ENCODE measurements at places on chromosomes 16 and 17.

DNA sequence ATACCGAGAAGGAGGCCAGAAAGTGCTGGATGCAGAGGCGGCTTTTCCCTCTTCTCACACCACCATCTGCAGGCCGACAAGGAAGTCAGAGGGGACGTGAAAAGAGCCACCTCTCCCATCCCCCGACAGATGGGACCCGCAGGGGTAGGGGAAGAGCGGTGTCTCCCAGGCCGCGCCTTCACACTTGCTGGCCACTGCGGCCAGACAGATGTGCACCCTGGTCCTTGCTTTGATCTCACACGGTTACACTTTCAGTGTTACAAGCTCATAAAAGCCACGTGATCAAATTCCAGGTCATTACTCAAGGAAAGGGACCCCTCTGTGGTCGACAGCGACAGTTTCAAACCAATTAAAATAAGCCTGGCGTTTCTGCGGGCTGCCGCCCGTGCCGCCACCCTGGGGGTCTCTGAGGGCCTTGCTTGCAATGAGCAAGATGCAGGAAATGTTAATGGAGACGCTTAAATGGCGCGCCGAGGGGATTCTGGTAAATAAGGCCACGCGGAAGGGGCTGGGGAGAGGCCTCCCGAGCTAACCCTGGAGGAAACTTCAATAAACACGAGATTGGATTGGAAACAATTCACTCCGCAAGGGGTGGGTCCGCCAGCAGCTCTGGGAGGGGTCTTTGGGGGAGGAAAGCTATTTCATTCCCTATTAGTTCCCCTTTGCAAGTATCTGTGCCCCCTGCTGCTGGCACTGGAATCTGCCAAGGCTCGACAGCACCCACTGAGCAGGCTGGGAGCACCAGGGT is 240.9 kb downstream of the ENGASE start:
- DNase-seq: no peak

GRCh38 chr17:34665150-34665806 is 85.9 kb downstream of the TMEM132E start:
- DNase-seq: no peak

DNA sequence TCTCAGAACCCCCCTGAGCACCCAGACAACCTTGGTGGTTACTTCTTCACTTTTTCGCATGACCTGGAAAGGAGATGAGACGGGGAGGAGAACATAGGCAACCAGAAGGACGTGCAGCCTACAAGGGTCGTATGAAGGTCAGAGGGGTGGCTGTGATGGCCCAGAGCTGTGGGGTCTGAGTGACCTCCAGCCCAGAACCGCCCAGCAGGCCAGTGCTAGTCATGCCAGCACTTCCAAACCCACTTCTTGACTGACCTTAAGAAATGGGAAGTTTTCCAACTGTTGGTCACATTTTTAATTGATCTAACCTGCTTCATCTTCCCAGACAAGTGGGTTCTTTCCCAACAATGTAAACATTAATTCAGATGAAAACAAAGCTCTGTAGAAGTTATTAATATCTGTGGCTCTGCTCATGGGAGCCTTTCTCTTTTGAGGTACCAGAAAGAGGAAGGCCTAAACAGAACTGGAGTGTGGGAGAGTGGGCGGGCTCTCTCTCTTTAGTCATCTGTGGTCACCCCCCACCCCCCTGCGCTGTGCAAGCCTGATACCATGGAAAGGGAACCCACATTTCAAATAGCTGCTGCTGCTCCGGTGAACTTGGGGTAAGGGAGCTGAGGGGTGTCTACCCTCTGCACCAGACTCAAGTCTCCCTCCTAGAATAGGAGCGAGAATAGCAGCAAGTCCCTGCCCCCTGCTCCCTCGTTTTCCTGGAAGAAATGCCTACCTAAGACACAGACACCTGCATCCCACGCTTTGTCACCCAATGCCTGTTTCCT is 101.6 kb downstream of the RAB11FIP4 start:
- DNase-seq: no peak

GRCh38 chr16:55203570-55203969 is 120.4 kb upstream of the IRX6 start:
- DNase-seq: no peak

DNA sequence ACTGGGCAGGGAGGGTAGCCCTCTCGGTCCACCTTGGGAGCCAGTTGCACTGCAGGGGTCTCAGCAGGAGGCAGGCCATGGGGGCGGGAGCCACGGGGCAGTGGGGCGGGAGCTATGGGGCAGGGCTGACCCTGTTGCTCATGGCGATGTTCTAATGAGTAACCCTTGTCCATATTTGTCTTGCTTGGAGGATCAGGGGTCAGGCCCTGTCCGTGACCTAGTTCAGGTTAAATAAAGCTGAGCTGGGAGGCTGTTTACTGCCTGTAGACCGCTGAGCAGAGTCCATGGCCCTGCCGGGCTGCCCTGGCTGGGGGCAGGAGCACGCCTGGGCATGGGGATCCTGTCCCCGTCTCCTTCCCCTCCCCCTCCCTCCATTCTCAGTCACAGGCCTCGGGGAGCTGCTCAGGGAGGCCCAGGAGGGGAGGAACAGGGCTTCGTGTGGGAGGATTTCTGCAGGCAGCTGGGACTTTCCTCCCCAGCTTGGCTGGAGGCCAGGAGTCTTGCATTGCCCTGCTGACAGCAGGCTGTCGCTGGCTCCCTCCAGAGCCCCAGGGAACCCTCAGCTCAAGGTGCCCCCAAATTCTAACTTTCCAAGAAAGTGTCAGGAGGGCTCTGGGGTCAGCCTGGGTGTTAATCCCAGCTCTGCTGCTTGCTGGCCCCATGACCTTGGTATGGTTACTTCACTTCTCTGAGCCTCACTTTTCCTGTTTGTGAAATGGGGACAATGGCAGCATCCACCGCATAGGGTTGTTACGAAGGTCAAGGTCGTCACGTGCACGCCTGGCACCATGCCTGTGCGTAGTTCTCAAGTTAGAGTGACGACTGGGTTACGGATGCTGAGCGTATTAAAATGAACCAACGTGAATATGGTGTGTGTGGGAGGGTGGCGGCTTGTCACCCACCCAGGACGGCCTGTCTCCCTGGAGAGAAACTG is 6.1 kb upstream of the SERPINF2 start:
- DNase-seq: peak; percentile 91

DNA sequence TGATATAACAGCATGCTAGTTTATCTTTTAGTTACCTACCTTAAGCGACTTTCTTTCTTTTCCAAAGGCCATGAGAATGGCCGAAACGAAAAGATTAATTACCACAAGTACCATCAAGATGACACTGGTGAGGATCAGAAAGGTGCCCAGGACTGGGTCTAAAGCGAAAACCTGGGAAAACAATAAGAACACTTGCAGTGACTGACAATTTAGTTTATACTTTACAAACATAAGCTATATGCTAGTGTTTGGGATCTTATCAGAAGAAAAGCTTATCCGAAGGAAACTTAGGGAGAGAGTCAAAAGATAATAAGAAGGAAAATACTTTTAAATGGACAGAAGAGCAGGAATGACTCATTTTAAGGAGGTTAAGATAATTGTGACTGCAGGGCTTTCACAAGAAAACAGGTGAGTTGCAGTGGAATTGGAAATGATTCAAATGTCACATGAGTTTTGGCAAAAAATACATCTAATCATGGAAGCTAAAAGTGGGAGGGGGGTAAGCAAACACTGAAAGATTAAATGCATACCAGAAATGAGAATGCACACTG is 34.8 kb downstream of the IST1 start:
- peak; percentile 38 for DNase-seq

DNA sequence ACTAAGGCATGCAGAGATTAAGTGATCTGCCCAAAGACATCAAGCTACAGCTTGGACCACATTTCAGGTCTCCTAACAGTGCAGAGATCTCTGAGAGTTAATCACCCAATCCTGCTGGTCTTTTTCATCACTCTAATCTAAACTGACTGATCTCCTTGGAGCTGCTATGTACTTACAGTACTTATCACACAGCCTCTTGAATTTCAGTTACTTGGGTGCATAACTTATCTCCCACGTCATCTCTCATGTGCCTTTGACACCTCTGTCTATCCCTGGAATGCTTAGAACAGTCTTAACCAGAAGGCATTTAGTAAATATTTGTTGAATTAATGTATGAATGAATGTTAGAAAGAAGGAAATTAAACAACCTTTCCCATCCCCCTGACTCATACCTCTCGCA is 139.0 kb downstream of the SNX11 start:
- peak; percentile 82 for DNase-seq

GRCh38 chr16:67023689-67024088 is 5.3 kb upstream of the CBFB start:
- no peak for DNase-seq

DNA sequence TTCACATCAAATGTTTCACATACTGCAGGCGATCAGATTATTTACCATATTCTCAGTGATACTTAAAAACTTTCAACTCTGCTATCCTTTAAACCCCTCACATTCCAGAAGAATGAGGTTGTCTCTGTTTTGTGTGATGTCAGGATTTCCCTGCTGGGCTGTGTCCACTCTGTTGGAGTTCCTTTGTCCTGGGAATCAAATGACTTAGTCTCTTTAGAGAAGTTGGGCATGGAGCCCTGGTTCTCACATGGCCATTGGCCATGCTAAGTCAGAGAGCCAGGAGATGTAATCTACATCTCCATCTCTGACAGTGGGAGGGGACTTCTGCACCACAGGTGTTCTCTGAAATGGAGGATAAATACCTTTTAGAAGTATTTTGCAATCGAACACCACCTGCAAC is 205.1 kb upstream of the MAF start:
- no peak for DNase-seq

GRCh38 chr17:55567240-55568214 is 56.3 kb upstream of the SMIM36 start:
- peak; percentile 51 for DNase-seq

- no peak for DNase-seq
Observed at GRCh38 chr17:44787271-44787940, 28.6 kb downstream of the ADAM11 start.

- DNase-seq: no peak
Observed at GRCh38 chr16:58885528-58886170, 151.5 kb upstream of the GOT2 start.

GRCh38 chr16:78642621-78643285 is 543.3 kb downstream of the WWOX start:
- no peak for DNase-seq

- peak; percentile 78 for DNase-seq
Observed at GRCh38 chr17:41559548-41559947, 12.3 kb downstream of the KRT9 start.

DNA sequence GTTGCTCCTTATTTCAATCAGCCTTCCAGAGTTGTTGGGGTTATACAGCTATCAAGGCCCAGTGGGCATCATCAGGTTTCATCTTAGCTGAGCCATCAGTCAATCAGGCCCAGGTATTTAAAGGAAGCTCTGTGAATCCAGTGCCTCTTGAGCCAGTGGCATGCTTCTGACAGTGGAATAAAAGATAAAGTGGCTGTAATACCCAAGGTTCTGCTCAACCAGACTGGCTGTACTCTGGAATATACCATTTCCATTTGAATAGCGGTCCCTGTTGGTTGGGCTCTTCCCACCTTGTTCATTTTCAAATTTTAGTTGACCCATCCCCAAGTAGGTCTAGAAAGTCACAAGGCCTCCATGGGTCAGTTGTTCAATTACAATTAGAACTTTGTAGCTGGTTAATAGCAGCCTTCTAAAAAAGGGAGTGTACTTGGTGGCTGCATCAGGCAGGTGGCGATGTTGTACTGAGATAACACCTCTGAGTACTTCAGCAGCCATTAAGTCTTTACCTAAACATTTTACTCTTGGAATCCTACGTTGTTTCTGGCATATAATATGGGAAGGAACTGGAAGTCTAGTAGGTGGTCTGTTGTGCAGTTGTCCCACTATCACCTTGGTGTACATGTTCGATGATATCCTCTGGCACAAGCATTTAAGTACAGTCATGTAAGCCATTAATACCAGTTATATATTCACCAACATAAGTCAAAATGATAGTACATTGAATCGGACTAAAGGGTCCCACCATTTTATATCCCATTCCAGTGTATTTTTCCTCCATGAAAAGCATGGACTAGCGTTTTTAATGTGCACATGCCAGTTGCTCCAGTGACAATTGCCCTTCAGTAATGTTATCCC is 294.1 kb downstream of the BCAS3 start:
- peak; percentile 59 for DNase-seq
